ENCODE measurements at places on chromosomes 2 and 18.
A peak's percentile ranks its signal among the peaks of the same experiment; 100 is the strongest.

GRCh38 chr2:64972426-64972825 lies 16.8 kb upstream of the SLC1A4 start:
- no peak for DNase-seq

GRCh38 chr2:215699700-215700538 lies 264.1 kb upstream of the FN1 start:
- no peak for DNase-seq

DNA sequence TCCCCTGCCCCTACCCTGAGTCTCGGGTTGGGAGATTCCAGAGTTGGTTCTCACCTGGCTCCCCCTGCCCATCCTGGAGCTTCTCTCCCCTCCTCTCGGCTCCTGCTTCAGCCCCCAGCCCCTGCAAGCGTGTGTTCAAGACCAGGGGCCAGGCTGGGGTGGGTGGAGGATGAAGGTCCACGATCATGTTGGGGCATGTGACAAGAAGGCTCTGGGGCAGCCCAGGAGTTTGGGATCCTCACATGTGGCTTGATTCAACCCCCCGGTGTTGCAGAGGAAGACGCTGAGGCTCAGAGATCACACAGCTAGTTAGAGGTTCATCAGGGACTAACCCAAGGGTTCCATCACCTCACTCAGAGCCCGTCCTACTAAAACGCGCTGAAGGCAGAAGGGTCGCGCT lies 14.2 kb upstream of the TUBB6 start:
- DNase-seq = no peak

DNA sequence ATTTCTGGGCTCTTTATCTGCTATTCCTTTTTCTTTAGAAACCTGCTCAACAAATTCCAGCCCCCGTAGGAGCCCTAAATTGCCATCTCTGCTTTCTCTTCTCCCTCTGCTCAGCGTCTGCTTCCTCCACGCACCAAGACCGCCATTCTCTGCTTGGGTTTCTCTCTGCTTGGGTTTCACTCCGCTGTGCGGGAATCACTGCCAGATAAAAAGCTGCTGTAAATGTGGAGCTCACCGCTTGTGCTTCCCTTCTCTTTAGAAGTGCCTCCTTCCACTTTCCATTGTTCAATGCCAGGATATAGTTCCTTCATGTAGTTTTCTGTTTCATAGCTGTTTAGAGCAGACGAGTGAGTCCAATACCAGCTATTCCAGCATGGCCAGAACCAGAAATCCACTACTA lies 45.9 kb downstream of the TMEM237 start:
- no peak for DNase-seq

- DNase-seq = peak; percentile 16
Observed at GRCh38 chr18:48800876-48801727, 149.7 kb downstream of the SMAD7 start.

- DNase-seq = no peak
Observed at GRCh38 chr18:63365876-63366212, 1.2 kb downstream of the KDSR start.

DNA sequence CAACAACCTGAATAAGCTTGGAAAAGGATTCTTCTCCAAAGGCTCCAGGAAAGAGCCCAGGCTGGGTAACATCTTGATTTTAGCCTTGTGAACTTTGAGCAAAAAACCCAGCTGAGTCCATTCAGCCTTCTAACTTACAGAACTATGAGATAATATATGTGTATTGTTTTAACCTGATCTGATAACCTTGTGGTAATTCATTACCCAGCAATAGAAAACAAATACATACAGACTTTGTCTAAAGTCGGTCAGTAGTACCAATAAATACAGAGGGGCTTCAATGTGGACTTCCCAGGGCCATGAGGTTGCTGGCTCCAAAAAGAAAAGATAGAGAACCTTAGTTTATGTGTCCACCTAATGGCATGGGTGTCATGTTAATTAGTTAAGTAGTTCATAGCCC lies 191.8 kb downstream of the KCNH7 start:
- DNase-seq = no peak

DNA sequence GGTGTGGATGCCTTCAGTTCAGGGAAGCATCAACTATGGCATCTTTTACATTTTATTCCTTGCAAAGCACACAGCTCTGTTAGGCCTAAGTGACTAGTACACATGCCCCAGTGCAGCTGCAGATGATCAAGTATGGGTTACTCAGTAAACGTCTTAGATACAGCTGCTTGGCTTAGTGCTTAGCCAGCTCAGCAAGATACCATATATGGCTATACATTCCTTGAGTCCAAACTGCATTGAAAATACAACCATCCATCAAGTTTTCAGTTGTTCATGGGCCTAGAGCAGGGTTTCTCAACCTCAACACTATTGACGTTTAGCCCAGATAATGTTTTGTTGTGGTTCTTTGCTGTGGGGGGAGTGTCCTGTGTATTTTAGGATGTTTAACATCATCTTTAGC lies 769.9 kb downstream of the TSN start:
- peak; percentile 62 for DNase-seq

- DNase-seq = no peak
Observed at GRCh38 chr2:119857742-119858141, 98.0 kb downstream of the PTPN4 start.

- DNase-seq = no peak
Observed at GRCh38 chr2:155980941-155981560, 351.5 kb downstream of the NR4A2 start.

GRCh38 chr2:224151161-224151560 lies 112.1 kb upstream of the SERPINE2 start:
- peak; percentile 87 for DNase-seq

GRCh38 chr2:108594982-108595464 lies 60.8 kb downstream of the LIMS1 start:
- peak; percentile 98 for DNase-seq

DNA sequence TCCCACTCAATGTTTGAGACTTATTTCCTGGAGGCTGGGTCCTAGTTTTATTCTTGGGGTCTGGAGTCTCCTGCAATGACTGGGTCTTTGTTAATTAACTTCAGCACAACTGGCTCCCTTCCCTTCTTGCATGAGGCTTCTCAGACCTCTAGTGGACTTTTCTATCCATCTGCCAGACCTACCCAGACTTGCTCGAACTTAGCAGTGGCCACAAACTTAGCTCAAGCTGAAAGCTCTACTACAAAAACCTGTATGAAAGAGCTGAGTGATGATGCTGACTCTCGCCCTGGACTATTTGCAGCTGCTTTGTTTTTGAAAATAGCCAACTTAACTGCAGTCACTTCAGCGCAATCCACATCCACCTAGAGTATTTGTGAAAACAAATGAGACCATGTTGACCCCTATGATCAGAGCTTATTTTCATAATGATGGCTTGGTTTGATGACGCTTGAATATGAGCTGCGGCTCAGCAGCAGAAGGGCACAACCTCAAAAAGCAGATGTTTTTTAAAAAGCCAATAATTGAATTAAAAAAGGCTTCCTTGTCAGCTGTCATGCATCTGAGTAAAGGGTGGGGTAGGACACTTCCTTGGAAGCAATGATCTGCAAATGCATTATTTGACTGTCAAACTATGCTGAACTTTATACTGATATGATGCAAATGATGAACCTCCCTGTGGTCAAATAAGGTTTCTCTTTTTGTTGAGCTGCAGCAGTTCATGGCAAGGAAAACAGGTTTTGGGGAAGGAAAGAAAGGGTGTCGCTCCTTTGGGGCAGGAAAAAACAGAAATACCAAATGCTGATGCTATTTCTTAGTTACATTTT lies 10.6 kb upstream of the ANXA4 start:
- no peak for DNase-seq

DNA sequence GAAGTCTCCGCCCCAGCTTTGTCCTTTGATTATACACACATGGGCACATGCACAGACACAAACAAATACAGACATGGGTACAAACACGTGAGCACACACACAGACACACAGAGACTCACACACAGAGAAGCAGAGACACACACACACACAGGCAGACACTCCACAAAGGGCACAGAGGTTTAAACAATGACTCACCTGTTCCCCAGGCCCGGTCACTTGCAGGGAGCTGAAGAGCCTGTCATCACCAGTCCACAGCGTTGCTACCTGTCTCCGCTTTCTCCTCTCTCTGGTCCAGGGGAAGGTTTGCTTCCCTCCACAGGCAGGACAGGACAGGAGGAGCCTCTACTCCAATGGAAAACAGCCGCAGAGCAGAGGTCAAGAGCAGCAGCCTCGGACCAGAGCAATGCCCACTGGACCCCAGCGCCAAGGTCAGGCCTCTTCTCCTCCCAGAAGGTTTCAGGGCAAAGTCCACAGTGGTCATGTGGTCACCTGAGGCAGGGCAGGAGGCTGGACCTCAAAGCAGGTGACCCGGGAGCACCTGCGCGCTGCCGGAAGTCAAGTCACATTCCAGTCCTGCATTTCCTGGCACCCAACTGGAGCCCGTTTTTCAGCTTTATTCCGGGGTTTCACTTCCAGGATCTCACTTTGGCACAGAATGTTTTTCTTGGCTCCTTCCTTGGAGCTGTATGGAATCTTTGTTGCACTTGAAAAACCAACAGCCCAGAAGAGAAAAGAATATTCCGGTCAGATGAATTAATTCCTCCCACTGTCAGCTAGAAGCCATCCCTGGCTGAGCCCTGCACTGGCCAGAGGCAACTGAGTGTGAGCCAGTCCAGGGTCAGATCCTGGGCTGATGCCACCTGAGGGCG lies at the start of gene RAB17:
Gene RAB17 (minus strand): TSS at position 463 of the 869 bp plus-strand sequence. CDS start 4,580 bp downstream, outside the sequence.
- DNase-seq = no peak

DNA sequence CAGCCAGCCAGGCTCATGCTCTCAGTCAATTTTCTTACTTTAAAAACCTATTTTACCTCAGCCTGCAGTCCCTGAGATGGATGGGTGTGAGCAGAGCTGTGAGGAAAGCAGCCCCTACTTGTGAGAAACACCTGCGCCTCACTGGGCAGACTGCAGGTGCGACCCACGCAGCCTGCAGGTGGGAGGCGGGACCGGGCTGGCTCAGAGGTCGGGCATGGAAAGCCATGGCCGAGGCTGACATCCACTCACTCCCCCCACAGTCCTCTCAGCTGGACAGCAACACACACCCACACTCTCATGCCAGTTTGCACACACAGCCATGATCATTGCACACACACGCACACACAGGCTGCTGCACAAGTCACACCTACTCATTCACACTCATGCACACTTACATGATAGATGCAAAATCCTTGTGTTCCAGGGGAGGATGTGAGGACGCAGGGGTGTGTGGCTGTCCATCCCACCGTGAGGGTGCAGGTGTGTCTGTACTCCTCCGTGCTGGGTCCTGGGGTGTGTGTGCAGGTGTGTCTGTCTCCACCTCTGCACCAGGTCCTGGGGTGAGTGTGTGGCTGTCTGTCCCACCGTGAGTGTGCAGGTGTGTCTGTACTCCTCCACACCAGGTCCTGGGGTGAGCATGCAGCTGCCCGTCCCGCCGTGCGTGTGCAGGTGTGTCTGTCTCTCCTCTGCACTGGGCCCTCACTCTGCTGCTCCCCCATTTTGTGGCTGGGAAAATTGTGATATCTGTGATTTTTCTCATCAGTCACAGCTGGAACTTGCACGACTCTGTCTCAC lies 166.5 kb downstream of the RTP5 start:
- DNase-seq = no peak

GRCh38 chr18:68696937-68697336 lies 18.0 kb downstream of the TMX3 start:
- no peak for DNase-seq

DNA sequence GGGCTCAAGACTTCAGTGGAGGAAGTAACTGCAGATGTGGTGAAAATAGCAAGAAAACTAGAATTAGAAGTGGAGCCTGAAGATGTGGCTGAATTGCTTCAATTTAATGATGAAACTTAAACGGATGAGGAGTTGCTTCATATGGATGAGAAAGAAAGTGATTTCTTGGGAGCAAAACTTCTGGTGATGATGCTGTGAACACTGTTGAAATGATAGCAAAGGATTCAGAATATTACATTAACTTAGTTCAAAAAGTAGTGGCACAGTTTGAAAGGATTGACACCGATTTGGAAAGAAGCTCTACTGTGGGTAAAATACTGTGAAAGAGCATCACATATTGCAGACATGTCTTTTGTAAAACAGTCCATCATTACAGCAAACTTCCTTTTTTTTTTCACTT lies 638.0 kb downstream of the NYAP2 start:
- DNase-seq = no peak

DNA sequence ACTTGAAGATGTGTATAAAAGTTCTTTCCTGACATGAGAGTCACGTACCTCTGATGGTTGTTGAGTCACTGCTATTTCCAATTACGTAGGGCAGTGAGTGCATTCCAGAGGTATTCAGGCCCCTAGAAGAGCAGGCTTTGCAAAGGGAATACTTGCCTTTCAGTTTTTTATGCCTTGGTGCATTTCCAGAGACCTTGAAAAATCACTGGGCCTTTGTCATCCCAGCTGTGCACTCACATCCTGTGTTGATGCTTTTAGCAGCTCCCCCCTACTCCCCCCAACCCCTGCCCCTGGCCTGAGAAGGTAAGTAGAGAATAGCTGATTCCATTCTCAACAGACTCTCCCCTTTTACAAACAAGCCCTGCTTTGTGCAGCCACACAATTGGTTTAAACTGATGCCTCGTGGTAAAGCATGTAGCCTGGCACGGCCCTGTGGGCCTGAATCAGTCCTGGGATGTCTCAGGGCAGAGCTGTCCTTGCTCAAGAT lies 174.2 kb downstream of the PRPF40A start:
- DNase-seq = peak; percentile 96

GRCh38 chr18:75728621-75729020 lies 301.1 kb upstream of the SMIM21 start:
- no peak for DNase-seq

GRCh38 chr2:38164881-38165280 lies 88.9 kb upstream of the CYP1B1 start:
- DNase-seq = peak; percentile 22

GRCh38 chr18:34709750-34710441 lies at the start of gene DTNA:
Gene DTNA (plus strand): TSS chr18:34710298. CDS start chr18:34755977, 45,679 bp downstream.
- peak; percentile 89 for DNase-seq

GRCh38 chr2:157262248-157262647 lies 4.7 kb downstream of the GALNT5 start:
- DNase-seq = no peak

GRCh38 chr18:72692595-72692994 lies 148.5 kb upstream of the CBLN2 start:
- DNase-seq = no peak

DNA sequence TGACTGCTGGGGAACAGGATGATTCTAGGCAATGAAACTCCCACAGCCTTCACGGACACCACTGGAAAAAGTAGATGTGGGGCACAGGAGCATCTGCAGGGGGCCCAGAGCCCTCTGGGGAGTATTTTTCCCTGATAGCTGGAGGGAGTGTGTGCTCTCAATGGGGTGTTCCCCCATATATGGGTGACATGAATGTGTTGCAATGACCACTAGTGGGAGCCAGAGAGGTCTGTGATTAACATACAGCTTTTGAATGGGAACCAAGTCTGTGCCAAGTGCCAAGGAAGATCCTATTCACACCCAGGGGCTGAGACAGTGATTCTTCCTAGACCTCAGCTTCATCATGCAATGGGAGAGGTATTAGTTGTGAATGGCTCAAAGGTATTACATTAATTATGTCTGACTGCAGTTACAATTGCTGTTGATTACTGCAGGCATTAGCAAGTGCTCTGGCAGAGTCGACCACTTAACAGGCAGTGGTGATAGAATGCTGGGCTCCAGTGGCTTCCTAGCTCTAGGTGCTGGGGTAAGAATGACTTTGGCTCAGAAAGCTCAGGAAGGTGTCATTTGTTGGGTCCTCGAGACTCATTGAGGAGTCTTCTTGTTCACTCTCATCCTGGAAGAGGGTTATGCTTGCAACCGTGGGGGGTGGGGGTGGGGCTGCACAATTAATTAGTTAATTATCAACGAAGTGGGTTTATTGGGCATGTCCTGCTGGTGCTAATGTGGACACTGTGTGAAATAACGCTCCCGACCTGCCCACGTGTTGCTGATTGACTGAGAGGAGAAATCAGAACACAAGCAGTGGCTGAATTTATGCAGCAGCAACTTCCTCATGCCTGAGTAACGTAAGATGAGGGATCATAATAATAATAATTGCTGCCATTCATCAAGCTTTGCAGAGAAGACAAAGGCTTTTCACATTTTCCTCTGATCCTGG lies 194.1 kb downstream of the CLIP4 start:
- peak; percentile 69 for DNase-seq
